Glomerular endothelial cell (primary cell): ENCODE measurements at places on chromosomes 4 and X. TPM values are rescaled to one million over a fixed set of nuclear protein-coding genes. Genes with fewer than 3 reads are reported as not detected.

CDX4 gene
- not detected in 2 replicates for total RNA-seq

XG gene
- 0.05 TPM in 1 of 2 replicates, not detected in the other for total RNA-seq

DDX60 gene
- 27.6 and 34.8 TPM in 2 replicates for total RNA-seq

FANCB gene
- total RNA-seq: 1.5 TPM in 2 replicates

SCRG1 gene
- not detected in 2 replicates for total RNA-seq

FRMPD3 gene
- not detected in 2 replicates for total RNA-seq

CC2D2A gene
- 21.1 and 23.2 TPM in 2 replicates for total RNA-seq

DNA sequence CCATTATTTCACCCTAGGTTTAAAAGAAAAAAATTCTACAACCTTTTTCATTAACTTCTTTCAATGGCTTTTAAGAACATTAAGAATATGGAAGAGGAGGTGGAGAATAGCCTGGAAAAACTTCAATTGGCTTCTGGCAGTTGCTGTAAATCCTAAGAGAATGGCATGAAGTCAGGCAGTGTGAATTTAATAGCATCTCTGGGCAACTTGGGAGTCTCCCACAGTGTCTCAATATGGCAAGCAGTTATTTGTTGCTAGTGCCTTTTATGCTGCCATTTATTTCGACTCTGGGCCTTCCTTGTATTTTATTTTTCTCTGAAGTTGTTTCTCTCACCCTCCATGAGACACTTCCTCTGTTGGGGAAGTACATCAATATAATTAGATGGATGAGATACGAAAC, 322.1 kb downstream of the CBLL2 start:
- DNase-seq: no peak

- DNase-seq: no peak
Measured at GRCh38 chr4:8079916-8080753, 78.5 kb downstream of the ABLIM2 start.

DNA sequence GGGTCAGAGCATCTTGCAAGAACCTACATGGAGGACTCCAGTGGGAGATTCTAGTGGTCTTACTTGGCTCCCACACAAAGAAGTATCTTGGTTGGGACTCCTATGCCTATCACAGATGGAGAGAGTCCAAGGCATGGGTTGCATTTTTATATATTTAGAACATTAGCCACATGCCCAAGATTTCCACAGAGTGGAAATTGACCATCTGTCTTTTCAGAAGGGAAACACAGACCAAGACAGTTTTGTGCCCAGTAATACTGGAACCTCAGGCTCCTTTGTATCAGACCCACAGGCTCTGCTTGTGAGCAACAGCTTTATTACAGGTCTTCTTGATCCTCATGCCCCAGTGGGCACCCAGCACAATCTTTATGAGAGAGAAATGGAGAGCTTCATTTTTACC, 43.6 kb downstream of the PAGE2 start:
- no peak for DNase-seq

DNA sequence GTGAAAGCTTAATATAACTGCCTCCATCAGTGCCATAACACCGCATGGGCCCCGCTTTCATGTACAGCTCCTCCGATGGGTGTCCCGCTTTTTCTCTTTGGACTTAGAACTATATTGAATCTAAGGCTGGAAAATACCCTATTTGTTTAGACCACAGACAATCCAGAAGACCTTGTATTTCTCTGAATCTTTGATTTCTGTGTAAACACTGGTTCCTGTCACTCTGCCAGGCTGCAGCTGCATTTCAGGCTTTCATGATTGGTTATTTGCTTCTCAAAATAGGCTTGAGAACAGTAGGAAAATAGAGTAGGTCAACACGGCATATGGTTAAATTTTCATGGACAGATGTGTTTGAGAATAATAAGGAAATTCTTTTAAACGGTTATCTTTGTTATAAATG, 80.0 kb downstream of the NWD2 start:
- no peak for DNase-seq

- DNase-seq: peak; percentile 56
Measured at GRCh38 chr4:84814094-84814750, 152.3 kb downstream of the WDFY3 start.

- DNase-seq: no peak
Measured at GRCh38 chr4:155705664-155706063, 39.0 kb downstream of the GUCY1A1 start.

DNA sequence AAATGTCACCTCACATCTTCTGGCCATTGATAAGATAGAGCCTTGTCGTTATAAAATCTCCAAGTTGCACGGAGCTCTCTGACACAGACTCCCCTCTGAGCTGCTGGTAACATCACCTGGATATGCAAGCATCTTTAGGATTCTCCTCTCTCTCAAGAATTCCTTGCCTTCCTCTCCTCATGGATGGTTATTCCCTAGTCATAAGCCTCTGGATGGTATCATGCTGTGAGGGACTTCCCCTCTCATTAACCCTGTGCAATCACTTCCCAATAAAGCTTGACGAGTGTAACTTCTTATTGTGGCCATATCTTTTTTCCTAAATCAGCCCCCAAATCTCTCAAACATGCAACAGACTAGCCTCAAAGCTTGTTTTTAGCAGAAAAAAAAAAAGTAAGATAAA, 1057.0 kb upstream of the SLIT2 start:
- no peak for DNase-seq

GRCh38 chrX:66633541-66633940, 5.3 kb downstream of the EDA2R start:
- no peak for DNase-seq

DNA sequence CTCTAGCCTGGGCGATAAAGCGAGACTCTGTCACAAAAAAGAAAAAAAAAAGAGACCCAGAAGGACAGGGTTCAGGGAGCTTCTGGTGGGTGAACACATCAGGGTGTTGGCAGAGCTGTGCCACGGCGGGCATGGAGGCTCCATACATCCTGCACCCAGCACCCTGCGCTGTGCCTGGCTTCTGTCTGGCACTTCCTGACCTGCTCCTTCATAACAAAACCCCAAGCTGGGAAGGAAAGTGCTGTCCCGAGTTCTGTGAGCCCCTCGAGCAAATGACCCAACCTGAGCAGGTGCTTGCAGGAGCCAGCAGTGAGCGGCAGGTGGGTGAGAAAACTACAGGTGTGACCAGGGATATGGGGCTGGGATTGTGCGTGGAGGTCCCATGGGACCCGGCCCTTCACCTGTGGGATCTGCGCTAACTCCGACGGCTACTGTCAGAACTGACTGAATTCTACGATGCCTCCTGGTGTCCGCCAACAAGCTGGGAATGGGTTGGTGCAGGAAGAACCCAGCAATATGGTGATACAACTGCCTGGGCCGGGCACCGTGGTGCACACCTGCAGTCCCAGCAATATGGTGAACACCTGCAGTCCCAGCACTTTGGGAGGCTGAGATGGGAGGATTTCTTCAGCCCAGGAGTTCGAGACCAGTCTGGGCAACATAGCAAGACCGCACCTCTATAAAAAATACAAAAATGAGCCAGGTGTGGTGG, 18.9 kb downstream of the ASMTL start:
- DNase-seq: no peak

DNA sequence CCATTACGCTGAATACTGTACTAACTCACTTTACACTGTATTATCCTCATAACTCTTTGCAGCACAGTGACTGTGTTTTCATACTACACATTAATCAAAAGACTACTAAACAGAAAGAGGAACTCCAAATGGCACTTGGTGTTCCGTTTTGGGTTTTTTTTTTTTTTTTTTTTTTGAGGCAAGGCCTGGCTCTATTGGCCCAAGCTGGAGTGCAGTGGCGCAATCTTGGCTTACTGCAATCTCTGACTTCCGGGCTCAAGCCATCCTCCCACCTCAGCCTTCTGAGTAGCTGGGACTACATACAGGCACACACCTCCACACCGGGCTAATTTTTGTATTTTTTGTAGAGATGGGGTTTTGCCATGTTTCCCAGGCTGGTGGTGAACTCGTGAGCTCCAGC, 10.7 kb downstream of the KLHL8 start:
- no peak for DNase-seq

DNA sequence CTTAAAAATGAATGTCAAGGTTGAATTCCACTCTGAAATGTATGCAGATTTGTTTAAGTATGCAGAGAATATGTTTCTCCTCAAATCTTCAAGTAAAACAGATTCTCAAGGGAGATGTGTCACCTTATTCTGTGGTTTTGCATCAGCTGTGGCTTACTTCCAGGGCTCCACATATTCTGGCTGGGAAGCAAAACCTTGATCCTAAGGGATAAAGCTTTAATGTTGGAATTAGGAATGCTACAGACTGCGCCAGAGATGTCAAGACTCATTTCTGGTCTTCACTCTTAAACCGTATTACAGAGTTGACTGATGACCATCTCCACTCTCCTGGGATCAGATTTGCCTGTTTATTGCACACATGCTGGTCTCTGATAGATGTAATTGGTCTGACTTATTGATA, 143.9 kb upstream of the DIPK2B start:
- no peak for DNase-seq

DNA sequence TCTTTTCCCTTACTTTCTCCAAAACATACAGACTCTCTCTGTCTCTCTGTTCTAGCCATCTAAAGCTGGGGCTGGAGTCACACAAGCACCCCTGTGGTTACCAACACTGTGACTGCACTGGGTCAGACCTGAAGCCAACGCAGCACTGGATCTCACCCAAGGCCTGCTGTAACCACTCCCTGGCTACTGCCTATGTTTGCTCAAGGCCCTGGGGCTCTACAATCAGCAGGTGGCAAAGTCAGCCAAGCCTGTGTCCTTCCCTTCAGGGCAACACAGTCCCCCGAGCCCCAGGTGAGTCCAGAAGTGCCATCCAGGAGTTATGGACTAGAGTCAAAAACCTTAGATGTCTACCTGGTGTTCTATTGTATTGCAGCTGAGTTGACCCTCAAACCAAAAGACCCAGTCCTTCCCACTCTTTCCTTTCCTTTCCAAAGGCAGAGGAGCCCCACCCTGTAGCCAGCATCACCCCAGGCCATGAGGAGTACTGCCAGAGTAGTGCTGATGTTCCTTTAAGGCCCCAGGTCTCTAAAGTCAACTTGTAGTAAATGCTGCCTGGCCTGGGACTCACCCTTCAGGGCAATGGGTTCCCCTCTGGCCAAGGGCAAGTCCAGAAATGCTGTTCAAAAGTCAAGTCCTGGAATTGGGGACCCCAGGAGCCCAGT, 58.8 kb upstream of the RAP2C start:
- no peak for DNase-seq
